Activated CD4-positive, alpha-beta memory T cell treated with anti-CD3 and anti-CD28 coated beads, Interleukin-2, amount 10 ng/mL, durations not matched to agents 7 days and 5 days (primary cell): ENCODE measurements at places on chromosomes 16 and 17.
A peak's percentile ranks its signal among the peaks of the same experiment; 100 is the strongest.

DNA sequence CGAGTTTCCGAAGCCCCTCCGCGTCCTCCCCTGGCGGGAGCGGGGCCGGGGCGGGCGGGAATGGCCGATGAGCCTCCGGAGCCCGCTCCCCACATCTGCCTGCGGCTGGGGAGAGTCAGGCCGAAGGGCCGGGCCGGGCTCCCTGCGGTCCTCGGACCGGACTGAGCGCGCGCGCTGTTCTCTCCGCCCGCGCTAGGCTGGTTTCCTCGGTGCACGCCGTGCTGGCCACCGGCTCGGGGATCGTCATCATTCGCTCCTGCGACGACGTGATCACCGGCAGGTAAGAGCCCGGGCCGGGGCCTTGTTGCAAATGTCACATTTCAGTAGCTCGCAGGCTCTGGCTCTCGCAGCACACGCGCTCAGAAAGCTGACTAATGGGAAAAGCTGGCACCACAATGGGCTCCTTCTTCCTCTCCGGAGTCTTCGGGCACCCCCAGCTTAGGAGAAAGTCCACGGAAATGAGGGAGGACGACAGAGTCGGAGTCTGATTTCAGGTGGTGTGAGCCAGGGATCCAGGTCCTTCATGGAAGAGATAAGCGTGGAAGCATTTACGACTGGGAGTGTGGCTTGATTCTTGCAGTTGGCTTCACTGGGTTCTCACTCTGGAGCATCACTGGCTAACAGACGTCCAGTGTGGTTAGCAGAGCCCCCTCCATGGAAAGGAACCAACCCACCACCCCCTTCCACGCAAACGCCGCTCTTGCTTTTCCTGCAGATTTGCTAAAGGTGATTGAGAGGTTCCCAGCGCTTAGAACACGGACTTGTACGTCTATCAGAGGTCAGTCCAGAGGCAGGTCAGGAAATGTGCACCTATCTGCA, 715 bp downstream of the TLCD3A start:
- peak; percentile 47 for DNase-seq

- DNase-seq = no peak
These were observed 58.4 kb downstream of the NXN start for GRCh38 chr17:921161-921560.

DNA sequence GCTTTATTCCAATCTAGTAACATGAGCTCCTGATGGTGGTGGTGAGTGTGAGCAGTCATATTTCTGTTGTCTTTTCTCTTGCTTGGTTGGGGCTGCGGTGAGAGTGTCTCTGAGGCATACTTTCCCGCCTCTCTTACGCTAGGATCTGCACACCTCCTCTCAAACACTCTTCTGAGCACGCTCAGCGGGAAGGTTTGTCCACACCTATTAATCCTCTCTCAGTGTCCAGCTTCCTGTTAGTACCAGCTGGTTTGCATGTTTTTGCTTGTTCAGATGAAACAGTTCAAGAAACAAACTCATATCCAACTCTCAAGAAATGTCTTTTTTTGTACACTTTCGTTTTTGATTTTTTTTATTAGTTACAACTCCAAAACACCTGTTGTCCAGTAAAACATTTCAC, 89.5 kb downstream of the CCDC182 start:
- no peak for DNase-seq

- DNase-seq = no peak
These were observed 204.6 kb downstream of the SEC14L1 start for GRCh38 chr17:77345260-77345910.

DNA sequence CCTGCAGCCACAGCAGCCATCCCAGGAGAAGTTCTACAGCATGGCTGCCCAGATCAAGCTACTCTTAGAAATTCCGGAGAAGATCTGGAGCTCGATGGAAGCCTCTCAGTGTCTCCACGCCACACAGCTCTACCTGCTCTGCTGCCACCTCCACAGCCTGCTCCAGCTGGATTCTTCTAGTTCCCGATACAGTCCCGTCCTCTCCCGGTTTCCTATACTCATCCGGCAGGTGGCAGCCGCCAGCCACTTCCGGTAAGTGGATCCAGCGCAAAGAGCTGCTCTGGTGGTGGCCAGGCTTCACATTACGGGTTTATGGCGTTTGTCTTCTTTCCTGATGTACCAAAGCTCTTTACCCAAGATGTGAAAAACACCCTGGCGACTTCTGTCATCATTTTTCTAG, 3.6 kb downstream of the COG1 start:
- no peak for DNase-seq

GRCh38 chr16:71201054-71201453, 29.5 kb downstream of the HYDIN start:
- no peak for DNase-seq

DNA sequence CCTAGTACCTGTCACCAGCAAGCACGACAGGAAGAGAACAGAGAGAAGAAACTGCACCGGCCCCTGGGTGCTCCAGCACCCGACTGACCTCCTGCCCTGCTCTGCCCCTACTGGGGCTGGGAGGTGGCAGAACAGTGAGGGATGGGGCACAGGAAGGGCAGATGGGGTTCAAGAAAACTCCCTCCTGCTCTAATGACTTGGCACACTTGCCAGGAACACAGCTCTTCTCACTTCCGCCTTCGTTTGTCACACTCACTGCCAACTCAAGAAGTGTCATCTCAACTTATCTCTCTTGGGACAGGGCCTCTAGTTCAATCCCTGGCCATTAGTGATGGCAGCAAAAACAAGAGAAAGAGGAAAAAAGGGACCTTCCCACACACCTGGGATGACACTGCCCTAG, 42.7 kb upstream of the ICAM2 start:
- peak; percentile 39 for DNase-seq

- DNase-seq = no peak
These were observed 55.4 kb downstream of the ABAT start for GRCh38 chr16:8729779-8730334.

DNA sequence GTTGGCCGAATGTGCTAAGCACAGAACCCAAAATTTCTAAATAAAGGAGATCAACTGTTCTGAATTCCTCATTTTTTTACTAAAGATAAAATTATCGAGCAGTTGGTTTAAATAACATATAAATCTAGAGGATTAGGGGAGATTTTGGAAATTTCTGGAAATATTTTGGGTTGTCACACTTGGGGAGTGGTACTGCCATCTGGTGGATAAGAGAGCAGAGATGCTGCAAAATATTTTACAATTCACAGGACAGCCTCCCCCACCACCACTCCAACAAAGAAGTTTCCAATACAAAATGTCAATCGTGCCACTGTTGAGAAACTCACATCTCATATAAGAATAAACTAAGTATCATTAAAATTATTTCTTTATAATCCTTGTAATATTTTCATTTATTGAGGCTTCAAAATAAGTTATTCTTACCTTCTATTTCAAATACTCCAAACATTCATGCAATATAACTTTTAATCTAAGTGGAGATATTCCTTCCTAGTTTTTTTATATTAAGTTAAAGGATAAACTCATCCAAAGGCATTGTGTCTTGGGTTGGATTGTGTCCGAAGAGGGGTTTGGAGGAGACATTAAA, 17.0 kb upstream of the ABCA8 start:
- DNase-seq = no peak

DNA sequence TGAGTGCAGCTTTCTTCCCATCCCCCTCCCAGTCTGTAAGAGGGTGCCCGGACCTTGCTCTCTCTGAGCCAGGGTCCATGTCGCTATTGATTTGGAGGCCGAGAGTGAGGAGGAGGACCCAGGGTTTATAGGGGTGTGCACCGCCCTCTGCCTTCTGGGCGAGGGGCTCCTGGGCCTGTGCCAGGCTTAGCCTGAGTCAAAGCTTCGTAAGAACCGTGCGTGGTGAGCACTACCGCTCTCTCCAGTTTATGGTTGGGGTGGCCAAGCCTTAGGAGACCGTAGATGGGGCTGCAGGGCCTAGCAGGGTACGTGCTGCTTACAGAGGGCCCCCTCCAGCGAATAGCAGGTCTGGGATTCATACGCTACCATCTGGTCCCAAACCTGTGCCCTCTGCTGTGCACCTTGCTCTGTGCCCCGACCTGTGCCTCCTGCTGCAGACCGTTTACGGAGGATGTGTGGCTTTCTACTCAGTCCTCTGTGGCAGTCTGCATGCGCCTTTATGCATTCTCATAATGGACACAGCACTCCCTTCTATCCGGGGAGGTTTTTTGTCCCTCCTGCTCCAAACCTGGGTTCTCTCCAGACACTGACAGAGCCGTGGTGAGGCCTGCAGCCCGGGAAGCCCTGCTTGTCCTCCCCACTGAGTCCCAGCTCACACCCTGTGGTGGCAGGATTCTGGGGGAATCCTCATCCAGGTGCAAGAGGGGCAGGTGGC, 54.7 kb downstream of the PGS1 start:
- DNase-seq = no peak
